Type B pancreatic cell (in vitro differentiated cells): ENCODE measurements at places on chromosomes 12 and 14. TPM values are rescaled to one million over a fixed set of nuclear protein-coding genes. Genes with fewer than 3 reads are reported as not detected.

The RAN gene
- total RNA-seq, result 699 and 984 TPM in 2 replicates

The CCNT1 gene
- total RNA-seq, result 39.2 and 46.9 TPM in 2 replicates

The MBIP gene
- 25.2 and 39.9 TPM in 2 replicates for total RNA-seq

The DCAF11 gene
- 65.0 and 78.3 TPM in 2 replicates for total RNA-seq

The VDR gene
- 0.77 and 1.5 TPM in 2 replicates for total RNA-seq

The ZCRB1 gene
- 42.4 and 45.1 TPM in 2 replicates for total RNA-seq

The OASL gene
- 0.17 and 0.19 TPM in 2 replicates for total RNA-seq

The GPRC5A gene
- 152 and 1,119 TPM in 2 replicates for total RNA-seq

The MIP gene
- not detected in 2 replicates for total RNA-seq

The GZMH gene
- total RNA-seq, result not detected in 2 replicates

The MSI1 gene
- 22.0 and 71.7 TPM in 2 replicates for total RNA-seq

The VWF gene
- total RNA-seq, result 0.70 and 1.3 TPM in 2 replicates

The NAV3 gene
- total RNA-seq, result 5.6 and 24.9 TPM in 2 replicates

The DHRS7 gene
- 57.3 and 69.5 TPM in 2 replicates for total RNA-seq

The GOLT1B gene
- total RNA-seq, result 36.3 and 65.9 TPM in 2 replicates

The BMAL2 gene
- total RNA-seq, result 10.7 and 34.3 TPM in 2 replicates

The DPPA3 gene
- total RNA-seq, result not detected in 2 replicates

The KRT77 gene
- total RNA-seq, result 0.27 and 2.3 TPM in 2 replicates

The SLCO1B3 gene
- total RNA-seq, result not detected in 2 replicates

The IFI27 gene
- total RNA-seq, result 12.6 and 15.5 TPM in 2 replicates

The RD3L gene
- not detected in 2 replicates for total RNA-seq

The CELA1 gene
- not detected in 2 replicates for total RNA-seq

The TAS2R30 gene
- total RNA-seq, result 1.3 and 2.3 TPM in 2 replicates

The KRT80 gene
- total RNA-seq, result 23.1 and 65.1 TPM in 2 replicates

The DNAJC22 gene
- total RNA-seq, result 3.6 and 5.0 TPM in 2 replicates

The PRKD1 gene
- 7.3 and 16.3 TPM in 2 replicates for total RNA-seq

The CDKL1 gene
- total RNA-seq, result 1.5 and 3.4 TPM in 2 replicates

The ABCD2 gene
- 0.12 and 0.34 TPM in 2 replicates for total RNA-seq

The BCL2L14 gene
- 3.3 and 7.5 TPM in 2 replicates for total RNA-seq

The PIANP gene
- 0.95 and 3.9 TPM in 2 replicates for total RNA-seq

The MIPOL1 gene
- 6.0 and 14.5 TPM in 2 replicates for total RNA-seq

The NGB gene
- total RNA-seq, result not detected in 2 replicates

The RERG gene
- total RNA-seq, result 24.2 and 32.3 TPM in 2 replicates

The FGF23 gene
- total RNA-seq, result 0.10 TPM in 1 of 2 replicates, not detected in the other

The SCNN1A gene
- total RNA-seq, result 29.2 and 72.7 TPM in 2 replicates

The LIN7A gene
- 22.1 and 32.7 TPM in 2 replicates for total RNA-seq

The TRHDE gene
- total RNA-seq, result 1.7 and 3.2 TPM in 2 replicates

The IL31 gene
- total RNA-seq, result not detected in 2 replicates

The CNTN1 gene
- 19.3 and 25.2 TPM in 2 replicates for total RNA-seq

The RAB21 gene
- 53.8 and 59.7 TPM in 2 replicates for total RNA-seq

The KLRB1 gene
- total RNA-seq, result not detected in 2 replicates
